Endothelial cell (in vitro differentiated cells): ENCODE measurements at places on chromosomes 13 and 19.

GRCh38 chr19:12873891-12874745, 7.1 kb downstream of the DNASE2 start:
- no peak overlapping the region for H3K27ac ChIP-seq
- H3K4me1 ChIP-seq: no peaks in the 10 kb centered on the region
- DNase-seq: no peak
- H3K27me3 ChIP-seq: peaks cover 3% of the 10 kb centered on the region

GRCh38 chr19:5127717-5128116, 158.8 kb downstream of the KDM4B start:
- H3K4me1 ChIP-seq: peaks cover 4% of the 10 kb centered on the region
- H3K4me3 ChIP-seq: no peak overlapping the region
- DNase-seq: no peak
- no peak overlapping the region for H3K27ac ChIP-seq
- H3K36me3 ChIP-seq: peaks cover 7% of the 10 kb centered on the region

GRCh38 chr13:99323488-99323887, 16.3 kb upstream of the GPR183 start:
- no peak for DNase-seq
- no peaks in the 10 kb centered on the region for H3K4me1 ChIP-seq
- peaks cover 1% of the 10 kb centered on the region for H3K27me3 ChIP-seq
- no peak overlapping the region for H3K27ac ChIP-seq
- peaks cover 12% of the 10 kb centered on the region for H3K36me3 ChIP-seq
- H3K4me3 ChIP-seq: no peak overlapping the region

GRCh38 chr13:42270857-42271215, 1.1 kb upstream of the AKAP11 start:
- peak overlapping the region; percentile 25 for H3K27ac ChIP-seq
- peak overlapping the region; percentile 91 for H3K4me3 ChIP-seq
- H3K4me1 ChIP-seq: peaks cover 33% of the 10 kb centered on the region
- H3K36me3 ChIP-seq: peaks cover 11% of the 10 kb centered on the region
- H3K27me3 ChIP-seq: peaks cover 3% of the 10 kb centered on the region
- no peak for DNase-seq

DNA sequence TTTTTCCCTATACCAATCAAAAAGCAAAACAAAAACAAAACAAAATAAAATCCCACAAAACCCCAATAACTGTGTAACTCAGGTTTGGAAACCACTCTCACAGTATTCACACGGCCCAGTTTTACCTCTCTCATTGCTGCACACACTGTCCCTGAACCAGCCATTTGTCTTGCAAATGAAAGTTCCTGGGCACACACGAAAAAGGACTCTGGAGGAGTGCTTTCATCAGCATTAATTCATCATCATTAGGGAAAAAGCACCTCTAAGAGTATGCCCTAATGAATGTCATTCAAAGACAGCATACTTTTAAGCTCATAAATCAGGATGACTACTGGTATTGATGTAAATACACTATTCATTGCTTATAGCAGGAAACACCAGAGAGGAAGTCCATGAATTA, 306.3 kb downstream of the DNAJC15 start:
- H3K27ac ChIP-seq: no peak overlapping the region
- no peaks in the 10 kb centered on the region for H3K4me1 ChIP-seq
- no peaks in the 10 kb centered on the region for H3K36me3 ChIP-seq
